ENCODE measurements at places on chromosomes 16 and 17. TPM values are rescaled to one million over a fixed set of nuclear protein-coding genes. Genes with fewer than 3 reads are reported as not detected.

- no peaks in the 10 kb centered on the region for H3K4me1 ChIP-seq
- no peaks in the 10 kb centered on the region for H3K36me3 ChIP-seq
- H3K4me3 ChIP-seq = no peak overlapping the region
- no peak overlapping the region for H3K27ac ChIP-seq
- peaks cover 76% of the 10 kb centered on the region for H3K27me3 ChIP-seq
- DNase-seq = no peak
Observed at GRCh38 chr16:24062270-24062817, 193.8 kb upstream of the CACNG3 start.

Gene UTP18
- 68.5 TPM for total RNA-seq

Gene EPN3
- total RNA-seq = 45.1 TPM

Gene P2RX5
- 11.6 TPM for total RNA-seq

GRCh38 chr17:2090210-2090641 is 35.3 kb downstream of the HIC1 start:
- H3K27me3 ChIP-seq = no peaks in the 10 kb centered on the region
- H3K4me3 ChIP-seq = no peak overlapping the region
- H3K4me1 ChIP-seq = peaks cover 12% of the 10 kb centered on the region
- H3K36me3 ChIP-seq = peaks cover 14% of the 10 kb centered on the region

Gene CLEC18B
- 1.3 TPM for total RNA-seq

Gene KRTAP1-3
- total RNA-seq = not detected

GRCh38 chr16:67710607-67711006 is 8.5 kb downstream of the GFOD2 start:
- DNase-seq = no peak
- no peaks in the 10 kb centered on the region for H3K36me3 ChIP-seq
- no peak overlapping the region for H3K27ac ChIP-seq

DNA sequence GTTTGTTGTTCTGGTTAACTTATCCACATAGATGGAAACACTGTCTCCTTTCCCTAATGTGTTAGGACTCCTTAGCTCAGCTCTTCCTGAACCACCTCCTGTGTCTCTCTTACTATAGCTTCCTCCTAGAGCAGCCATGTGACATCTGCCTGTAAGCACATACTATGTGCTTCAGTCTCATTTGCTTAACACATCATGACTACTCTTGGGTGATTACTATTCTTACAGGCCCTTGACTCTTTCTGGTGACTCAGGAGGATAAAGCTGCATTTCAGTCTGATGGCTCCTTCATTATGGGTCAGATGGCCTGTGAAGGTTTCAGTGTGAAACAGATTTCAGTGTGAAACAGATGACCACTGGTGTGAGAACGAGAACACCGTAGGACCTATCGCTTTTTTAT is 320 bp upstream of the KRTAP4-2 start:
- H3K27ac ChIP-seq = no peak overlapping the region
- no peaks in the 10 kb centered on the region for H3K27me3 ChIP-seq
- H3K4me1 ChIP-seq = peaks cover 25% of the 10 kb centered on the region
- H3K36me3 ChIP-seq = no peaks in the 10 kb centered on the region
- H3K4me3 ChIP-seq = no peak overlapping the region

DNA sequence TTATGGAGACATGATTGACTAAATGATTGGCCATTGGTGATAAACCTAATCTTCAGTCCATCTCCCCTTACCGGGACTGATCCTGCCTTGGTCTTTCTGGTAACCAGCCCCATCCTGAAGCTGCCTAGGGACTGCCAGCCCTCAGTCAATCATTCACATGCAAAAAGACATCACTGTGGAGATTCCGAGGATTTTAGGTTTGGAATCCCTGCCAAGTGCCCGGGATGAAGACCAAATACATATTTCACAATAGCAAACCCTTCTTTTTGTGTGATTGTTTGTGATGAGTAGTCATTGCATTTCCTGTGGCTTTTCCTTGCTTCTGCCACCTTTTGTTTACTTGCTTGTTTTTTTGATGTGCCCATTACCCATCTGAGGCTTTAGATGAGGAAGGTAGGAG is 44.0 kb downstream of the EPN2 start:
- H3K27ac ChIP-seq = no peak overlapping the region
- H3K27me3 ChIP-seq = no peaks in the 10 kb centered on the region
- H3K4me3 ChIP-seq = no peak overlapping the region
- no peak for DNase-seq
- no peaks in the 10 kb centered on the region for H3K36me3 ChIP-seq
- H3K4me1 ChIP-seq = no peaks in the 10 kb centered on the region

GRCh38 chr17:17535957-17536356 is 39.8 kb upstream of the RASD1 start:
- H3K27ac ChIP-seq = no peak overlapping the region
- H3K4me3 ChIP-seq = no peak overlapping the region
- H3K4me1 ChIP-seq = no peaks in the 10 kb centered on the region
- DNase-seq = no peak
- H3K27me3 ChIP-seq = no peaks in the 10 kb centered on the region

Gene BCAS3
- 14.2 TPM for total RNA-seq
